IPS-NIHi11 (cell line): ENCODE measurements at places on chromosomes 6 and 20.

- DNase-seq, result no peak
Measured at GRCh38 chr6:40413239-40413638, 173.9 kb downstream of the LRFN2 start.

GRCh38 chr6:141963543-141964295 is 169.0 kb upstream of the GJE1 start:
- no peak for DNase-seq

GRCh38 chr6:21264288-21265033 is 329.1 kb upstream of the SOX4 start:
- DNase-seq, result no peak

- DNase-seq, result no peak
Measured at GRCh38 chr20:10521068-10521831, 86.1 kb downstream of the SLX4IP start.

DNA sequence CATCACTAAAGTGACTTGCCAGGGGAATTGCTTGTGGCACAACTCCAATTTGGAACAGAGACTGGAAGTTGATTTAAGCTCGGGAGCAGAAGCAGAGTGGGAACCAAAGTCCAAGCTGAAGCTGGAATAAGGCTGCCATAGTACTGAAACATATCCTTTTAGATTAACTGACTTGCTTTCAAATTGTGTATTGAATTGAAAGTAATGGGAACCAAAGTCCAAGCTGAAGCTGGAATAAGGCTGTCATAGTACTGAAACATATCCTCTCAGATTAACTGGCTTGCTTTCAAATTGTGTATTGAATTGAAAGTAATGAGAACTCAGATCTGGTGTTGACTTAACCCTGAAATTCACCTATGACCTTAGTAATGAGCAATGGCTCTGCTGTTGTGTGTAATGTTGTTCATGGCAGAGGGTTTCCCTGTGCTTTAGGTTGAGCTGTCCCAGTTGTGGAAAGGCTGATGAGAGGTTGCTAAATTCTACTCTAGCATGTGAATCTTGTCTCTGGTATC is 40.2 kb downstream of the CENPW start:
- no peak for DNase-seq

GRCh38 chr6:22333802-22334201 is 37.0 kb upstream of the PRL start:
- DNase-seq, result no peak

GRCh38 chr20:17014756-17015366 is 212.0 kb upstream of the PCSK2 start:
- no peak for DNase-seq

DNA sequence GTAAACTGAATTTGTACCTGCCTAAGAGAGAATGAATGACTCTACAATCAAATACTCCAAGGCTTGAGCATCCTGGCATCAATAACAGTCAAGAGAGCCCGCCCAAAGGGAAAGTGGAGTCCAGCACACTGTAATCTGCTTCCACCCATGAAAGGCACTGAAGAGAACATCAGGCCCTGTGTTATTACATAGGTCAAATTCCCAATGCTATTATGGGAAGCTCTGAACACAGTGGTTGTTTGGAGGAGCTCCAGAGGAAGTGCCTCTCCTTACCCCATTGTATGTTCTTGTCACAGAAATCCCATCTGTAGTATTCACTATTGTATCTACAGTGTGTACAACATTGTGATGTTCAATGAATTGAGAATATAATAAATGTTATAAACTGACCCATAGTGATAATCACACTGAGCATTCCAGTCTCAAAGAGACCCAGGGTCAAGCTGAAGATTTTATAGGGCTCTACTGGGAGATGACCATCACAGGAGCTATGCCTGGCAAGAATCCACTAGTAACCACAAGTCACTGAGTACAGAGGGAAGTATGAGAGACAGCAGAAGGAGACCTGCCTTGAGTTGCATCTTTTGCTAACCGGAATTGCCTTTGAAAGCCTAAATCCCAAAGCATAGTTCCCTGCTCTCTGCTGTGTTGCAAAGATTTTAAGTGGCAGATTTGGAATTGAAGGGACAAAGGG is 446.7 kb downstream of the GJA1 start:
- no peak for DNase-seq

GRCh38 chr6:29968905-29969304 is 26.6 kb downstream of the HLA-A start:
- DNase-seq, result no peak

DNA sequence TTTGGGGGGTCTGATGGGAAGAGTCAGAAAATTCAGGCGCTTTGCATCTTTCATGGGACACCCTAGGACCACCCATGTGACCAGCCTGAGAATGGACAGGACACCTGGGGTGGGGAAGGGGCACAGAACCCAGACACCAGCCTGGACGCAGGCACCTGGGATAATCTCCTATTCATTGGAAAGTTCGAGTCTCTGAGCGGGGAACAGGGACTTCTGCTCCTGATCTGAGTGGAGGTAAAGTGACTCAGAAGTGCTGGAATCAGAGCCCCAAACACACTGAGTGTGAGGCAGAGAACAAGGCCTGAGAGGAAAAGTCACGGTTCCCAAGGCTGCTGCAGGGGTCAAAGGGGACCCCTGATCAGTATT is 1.4 kb downstream of the HLA-B start:
- DNase-seq, result no peak

DNA sequence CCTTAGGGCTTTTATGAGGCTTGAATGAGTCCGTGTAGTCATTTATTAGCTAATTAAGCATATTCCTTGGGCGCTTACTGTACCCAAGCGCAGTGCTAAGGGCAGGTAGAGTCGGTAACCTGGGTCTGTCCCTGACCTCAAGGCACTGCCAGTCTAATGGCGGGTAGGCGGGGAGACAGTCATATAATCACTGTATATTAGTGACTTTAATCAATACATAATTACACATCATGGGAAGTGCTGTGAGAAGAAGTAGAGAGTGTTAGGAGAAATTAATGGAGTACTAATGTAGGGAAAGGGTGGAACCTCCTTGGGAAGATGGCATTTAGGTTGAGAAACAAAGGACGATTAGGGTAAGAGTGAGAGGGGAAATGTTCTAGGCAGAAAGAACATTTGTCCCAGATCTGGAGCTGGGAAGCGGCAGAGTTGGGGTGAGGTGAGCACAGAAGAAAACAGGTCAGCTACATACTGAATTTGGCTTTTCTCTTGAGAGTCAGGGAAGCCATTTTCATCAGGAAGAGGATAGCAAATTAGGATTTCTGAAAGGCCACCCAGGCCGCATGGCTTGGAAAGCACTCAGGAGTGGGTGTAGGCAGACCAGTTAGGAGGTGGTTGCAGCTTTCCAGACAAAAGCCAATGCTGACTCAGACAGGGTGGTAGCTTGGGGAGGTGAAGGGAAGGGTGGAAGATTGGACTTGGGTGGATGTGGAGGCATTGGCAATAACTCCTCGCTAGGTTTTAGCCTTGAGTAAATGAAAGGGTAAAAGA is 954 bp upstream of the BLCAP start:
- DNase-seq, result no peak

GRCh38 chr6:34338811-34339210 is 53.7 kb downstream of the NUDT3 start:
- DNase-seq, result no peak

GRCh38 chr6:155717374-155717773 is 261.7 kb upstream of the NOX3 start:
- no peak for DNase-seq

DNA sequence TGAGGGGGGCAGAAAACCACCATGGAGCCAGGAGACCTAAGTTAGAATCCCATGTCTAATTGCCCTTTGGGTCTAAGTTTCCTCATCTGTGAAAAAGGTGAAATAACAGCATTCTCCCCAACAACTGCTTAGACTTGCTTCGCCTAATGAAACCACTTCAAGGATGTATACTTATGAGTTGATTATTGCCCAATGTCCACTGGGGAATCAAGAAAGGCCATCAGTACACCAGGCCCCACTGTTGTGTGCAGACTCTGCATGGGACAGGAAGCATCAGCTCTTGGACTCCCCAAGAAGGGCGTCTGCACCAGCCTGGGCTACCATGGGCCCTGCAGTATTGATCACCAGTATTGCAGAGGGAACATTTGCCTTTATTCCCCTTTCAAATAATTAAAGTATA is 189.6 kb downstream of the MAFB start:
- no peak for DNase-seq

GRCh38 chr6:89360415-89360999 is 8.0 kb upstream of the UBE2J1 start:
- DNase-seq, result no peak

GRCh38 chr20:19682249-19682648 is 75.8 kb upstream of the RIN2 start:
- DNase-seq, result no peak

GRCh38 chr6:47308552-47309290 is 984 bp downstream of the TNFRSF21 start:
- peak; percentile 46 for DNase-seq

DNA sequence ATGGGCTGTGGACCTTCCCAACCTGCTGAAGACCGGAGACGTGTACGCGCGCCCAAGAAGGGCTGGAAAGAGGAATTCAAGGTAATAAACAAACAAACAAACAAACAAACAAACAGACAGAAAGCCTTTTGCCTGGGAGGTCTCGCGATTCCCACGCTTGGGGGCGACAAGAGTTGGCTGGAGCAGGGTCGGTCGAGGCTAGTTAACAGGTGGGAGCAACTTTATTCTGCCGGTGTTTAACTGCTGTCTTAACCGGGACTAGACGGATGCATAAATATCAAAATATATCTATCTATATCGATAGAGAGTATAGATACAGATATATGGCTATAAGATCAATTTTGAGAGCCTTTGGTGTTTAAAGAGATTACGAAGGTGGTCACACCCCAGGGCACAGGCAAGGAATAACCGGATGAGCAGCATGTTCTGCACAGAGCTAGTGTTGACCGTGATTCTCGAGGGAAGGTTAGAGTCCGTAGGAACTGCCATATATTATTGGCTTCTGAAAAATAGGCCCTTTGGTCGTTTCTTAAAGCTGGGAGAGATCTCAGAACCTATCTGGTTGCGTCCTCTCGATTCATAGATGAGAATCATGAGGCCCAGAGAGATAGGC is 514 bp downstream of the STMND1 start:
- no peak for DNase-seq

- no peak for DNase-seq
Measured at GRCh38 chr20:50967586-50967985, 9.0 kb downstream of the MOCS3 start.

DNA sequence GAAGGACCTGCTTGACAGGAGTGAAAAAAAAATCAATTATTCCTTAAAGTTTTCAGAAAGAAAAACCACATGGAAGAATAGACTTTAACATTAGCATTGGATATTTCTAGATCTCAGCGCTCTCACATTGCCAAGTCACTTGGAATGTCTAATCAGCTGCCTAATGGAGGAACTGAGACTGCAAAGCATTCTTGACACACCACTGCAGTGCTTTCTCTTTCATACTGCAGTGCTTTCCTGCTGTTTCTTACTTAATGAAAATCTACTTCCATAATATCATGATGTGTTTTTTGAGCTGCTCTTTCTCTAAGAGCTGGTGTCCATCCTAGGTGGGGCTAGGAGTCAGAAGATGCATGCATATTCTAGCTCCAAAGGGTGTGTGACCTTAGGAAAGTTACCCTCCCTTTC is 20.4 kb upstream of the MCM3 start:
- no peak for DNase-seq

DNA sequence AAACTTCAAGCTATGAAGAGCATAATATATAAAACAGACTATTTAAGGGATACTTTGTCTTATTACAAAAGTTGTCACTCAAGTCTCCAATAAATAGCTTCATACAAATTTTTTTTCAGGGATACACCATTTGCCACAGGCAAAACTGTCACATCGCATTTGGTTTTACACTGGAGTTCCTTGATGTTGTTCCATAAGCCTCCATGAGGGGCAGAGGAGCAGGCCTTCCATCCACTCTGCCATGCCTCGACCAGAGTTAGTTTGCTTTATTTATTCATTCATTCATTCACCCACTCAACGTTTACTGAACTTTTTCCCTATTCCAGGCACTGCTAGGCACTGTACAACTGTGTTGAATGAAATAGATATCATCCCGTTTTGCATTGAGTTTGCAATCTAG is 246.6 kb downstream of the PHF3 start:
- DNase-seq, result peak; percentile 37

DNA sequence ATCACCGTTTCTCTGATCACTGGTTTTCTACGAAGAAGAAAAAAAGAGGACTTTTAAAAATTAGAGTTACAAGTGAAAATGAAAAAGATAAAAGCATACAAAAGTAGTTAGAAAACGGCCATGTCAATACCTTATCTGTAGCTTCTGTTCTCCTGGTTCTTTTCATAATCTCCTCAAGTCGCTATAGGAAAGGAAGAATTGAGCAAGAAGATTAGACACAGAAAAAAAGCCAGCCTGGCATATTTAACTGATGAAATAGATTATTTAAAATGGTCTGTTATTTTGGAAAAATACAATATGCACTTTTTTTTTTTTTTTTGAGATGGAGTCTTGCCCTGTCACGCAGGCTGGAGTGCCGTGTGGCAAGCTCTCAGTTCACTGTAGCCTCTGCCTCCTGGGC is 70.2 kb upstream of the BCLAF1 start:
- no peak for DNase-seq

GRCh38 chr6:52176550-52176949 is 9.6 kb upstream of the IL17A start:
- no peak for DNase-seq

DNA sequence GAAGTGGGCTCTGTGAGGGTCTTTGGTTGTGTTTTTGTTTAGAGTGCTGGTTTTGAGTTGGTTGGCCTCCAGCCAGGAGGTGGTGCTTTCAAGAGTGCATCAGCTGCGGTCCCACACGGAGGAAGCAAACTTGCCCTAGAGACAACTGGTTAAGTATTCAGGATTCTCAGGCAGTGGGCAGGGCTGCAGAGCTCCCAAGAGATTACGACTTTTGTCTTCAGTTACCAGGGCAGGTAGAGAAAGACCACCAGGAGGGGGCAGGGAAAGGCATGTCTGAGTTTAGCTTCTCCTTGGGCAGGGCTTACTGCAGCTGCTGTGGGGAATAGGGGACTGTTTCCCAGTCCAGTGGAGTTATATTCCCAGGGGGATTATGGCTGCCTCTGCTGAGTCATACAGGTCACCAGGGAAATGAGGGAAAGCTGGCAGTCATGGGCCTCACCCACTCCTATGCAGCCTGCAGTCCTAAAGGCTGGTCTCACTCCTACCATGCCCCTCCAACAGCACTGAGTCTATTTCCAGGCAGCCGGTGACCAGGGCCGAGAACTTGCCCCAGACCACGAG is 64.3 kb downstream of the TTI1 start:
- no peak for DNase-seq

DNA sequence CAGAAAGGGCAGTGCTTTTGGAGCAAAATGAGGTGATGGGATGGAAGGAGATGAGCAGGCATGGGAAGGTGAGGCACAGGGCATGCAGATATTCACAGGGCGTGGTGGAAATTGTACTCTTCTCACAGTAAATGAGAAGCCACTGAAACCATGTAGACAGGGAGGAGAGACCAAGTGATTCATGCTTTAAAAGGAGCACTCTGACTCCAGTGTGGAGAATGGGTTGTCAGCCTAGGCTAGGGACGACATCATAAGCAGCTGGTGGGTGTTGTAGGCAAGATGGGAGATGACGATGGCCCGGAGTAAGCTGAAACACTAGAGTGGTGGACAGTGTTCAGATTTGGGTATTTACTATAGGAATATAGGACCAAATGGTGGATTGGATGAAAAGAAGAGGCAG is 18.4 kb downstream of the PDE7B start:
- DNase-seq, result no peak
